ENCODE measurements at places on chromosomes 16 and 17.

DNA sequence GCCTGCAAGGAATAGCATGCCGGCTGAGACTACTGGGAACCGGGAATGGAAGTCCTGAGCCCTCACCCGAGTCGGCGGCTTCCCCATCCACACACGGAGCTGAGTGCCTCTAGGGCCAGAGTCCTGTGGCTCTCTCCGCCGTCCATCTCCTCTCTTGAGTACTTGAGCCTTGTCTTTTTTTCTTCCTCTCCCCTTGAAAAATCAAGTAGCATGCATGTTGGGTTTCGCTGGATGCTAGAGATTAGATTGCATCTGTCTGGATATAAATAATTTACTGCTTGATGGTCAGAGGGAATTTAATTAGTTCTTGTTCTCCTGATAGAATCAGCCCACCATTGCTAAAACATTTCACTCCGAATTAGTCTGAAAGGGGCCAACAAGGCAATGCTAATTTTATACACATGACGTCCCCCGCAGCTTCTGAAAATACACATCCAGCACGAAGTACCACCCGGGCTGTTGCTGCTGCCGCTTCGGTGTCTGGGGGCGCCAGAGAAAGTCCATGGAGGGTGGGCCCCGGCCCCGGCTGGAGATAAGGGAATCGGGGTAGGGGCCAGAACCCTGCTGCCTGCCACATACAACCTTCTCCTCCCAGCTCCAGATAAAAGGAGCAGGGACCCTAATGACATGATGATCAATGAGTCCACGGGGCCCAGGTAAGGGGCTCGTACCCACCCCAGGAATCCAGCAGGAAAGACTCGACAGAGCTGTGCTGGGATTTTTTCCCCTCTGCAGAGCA, 48.5 kb downstream of the RBFOX3 start:
- no peak for DNase-seq

DNA sequence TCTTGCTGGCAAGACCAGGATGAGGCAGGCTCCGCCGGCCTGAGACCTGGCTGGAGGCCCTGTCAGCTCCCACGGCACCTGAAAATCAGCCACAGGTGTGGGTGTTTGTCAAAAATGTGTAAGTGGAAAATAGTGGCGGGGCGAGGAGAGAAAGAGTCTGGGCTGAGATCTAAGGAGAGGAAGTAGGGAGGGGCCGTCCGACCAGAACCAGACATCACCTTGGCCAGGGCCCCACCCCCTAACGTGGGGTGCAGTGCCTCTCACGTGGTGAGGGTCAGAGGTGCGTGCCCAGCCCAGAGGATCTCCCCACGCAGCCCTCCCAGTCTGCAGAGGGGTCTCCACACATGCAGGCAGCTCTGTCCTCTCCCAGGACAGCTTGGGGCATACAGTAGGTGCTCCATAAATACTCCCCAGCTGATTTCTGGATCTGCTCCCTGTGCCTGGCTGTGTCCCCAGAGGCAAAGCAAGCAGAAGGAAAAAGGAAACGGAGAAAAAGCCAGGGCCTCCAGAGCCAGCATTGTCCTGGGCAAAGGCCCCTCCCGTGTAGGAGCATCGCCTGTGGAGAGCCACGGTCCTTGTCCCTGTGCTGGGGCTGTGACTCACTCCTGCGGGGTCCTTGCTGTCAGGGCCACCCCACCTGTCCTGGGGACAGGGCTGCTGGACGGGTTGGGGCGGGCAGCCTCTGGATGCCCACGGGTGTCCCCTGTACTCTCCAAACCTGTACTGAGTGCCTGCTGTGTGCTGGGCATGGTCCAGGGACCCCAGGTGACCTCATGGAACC, 16.7 kb downstream of the ZFPM1 start:
- no peak for DNase-seq

GRCh38 chr16:75550211-75550662, 5.8 kb downstream of the TMEM231 start:
- DNase-seq = no peak

DNA sequence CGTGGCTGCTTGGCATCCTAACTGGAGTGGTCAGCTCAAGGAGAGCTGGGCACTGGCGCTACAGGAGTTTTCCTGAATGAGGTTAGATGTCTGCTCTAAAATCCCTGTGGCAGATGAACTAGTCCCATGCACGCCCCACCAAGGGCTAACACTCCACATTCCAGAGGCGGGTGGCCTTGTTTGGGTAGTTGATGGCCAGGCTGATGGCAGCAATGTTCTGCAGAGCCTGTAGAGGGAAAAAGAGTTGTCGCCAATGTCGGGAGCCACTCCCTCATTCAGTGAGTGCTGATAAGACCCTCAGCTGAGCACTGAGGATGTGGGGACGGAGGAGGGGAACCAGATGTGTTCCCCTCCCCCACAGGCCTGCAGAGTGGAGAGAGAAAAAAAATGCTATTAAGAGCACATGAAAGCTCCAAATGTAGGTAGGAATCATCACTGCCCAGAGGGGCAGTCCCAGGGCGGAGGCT, 42.5 kb upstream of the ATP2A3 start:
- no peak for DNase-seq

DNA sequence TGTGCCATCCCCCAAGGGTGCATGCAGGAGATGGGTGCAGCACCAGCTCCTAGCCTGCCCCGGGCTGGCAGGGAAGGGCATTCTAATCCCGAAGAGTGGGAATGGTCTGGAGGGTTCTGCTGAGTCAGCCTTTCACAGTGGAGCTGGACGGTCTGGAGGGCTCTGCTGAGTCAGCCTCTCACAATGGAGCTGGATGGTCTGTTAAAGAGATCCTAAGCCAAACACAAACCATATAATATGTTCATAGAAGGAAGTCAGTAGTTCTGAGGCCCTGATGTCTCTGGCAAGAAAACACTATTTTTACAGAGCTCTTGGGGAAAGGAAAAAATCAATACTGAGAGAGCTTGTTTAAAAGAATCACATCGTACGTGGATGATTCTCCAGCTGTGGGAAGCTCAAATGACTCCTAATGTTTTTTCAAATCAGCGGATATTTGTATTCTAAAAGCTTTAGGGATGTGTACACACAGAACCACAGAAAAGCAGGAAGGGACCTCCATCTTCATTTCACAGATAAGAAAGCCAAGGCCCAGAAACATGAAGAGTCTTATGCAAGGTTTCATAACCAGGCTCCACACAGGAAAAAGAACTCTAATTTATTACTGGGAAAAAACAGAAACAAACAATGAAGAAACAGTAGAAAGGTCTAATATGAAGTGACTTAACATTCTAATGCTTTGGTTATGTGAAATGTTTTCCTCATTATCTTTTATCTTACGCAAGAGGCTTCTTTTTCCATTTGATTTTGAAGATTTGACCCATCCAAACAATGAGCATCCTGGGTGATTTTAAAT, 176.3 kb downstream of the VPS53 start:
- no peak for DNase-seq

GRCh38 chr16:77306075-77306474, 106.9 kb downstream of the SYCE1L start:
- no peak for DNase-seq

GRCh38 chr17:10744501-10745000, 14.7 kb upstream of the TMEM220 start:
- no peak for DNase-seq

DNA sequence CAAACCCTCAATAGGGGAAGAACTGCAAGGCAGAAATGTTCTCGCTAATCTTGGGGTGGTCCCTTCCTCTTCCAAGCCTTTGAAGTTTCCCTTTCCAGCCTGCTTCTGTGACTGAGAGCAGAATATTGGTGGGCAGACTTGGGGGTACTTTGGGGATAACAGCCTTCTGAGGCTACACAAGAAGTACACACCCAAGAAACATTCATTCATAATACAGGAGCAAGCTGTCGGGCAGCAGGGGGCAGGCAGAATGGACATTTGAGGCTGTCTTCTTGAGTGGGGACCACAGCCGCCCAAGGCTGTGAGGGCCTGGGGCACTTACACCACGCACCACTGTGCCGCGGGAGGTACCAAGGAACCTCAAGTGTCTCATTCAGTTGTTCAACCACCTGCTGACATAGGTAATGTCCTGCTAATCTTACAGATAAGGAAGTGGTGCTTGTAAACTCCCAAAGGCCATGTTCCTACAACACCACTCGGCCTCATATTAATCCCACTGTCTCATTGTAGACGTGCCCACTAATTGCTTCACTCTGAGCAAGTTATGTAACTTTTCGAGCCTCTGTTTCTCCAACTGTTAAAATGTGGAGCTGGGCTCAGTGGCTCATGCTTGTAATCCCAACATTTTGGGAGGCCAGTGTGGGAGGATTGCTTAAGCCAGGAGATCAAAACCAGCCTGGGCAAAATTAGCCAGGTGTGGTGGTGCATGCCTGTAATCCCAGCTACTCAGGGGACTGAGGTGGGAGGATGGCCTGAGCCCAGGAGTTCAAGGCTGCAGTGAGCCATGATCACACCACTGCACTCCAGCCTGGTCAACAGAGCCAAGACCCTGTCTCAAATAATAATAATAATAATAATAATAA, 2.5 kb upstream of the MRPS23 start:
- no peak for DNase-seq

DNA sequence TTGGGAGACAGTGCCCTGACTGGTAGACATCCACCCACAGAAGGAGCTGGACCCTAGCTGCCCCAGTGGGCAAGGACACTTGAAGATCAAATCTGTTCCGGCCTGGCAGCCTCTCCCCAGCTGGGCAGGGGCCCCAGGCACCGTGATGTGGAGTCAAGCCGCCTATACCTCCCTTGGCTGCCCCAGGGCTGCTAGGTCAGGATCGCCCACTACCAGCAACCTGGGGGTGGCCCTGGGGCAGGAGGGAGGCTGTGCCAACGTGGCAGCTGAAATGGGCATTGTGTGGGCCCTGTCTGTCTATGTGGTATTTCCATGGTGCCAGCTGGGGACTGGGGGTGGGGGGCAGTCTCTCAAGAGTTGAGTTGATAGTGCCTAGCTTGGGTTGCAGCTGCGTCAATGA, 941 bp downstream of the PDK2 start:
- DNase-seq = no peak

DNA sequence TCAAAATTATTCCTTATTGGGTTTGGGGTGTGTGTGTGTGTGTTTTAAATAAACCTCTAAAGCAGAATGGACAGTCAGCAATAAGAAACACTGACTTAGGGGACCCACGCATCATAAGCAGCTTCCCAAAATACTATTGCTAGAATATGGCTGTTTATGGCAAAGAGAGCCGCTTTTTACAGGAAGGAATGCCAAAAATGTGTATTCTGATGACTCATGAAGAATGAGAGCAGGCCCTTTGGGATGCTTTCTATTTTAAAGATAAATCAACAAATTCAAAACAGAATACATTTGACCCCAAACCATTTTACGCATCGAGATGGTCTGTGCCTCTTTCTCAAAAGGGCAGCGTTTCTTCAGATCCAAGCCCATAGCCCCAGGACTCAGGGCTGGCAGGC, 37.5 kb downstream of the ARHGAP17 start:
- DNase-seq = peak; percentile 66

GRCh38 chr16:81519301-81520150, 74.9 kb downstream of the CMIP start:
- DNase-seq = no peak

- DNase-seq = no peak
Measured at GRCh38 chr16:81715358-81716196, 63.5 kb upstream of the PLCG2 start.

GRCh38 chr17:31548709-31549108, 157.2 kb downstream of the RAB11FIP4 start:
- no peak for DNase-seq

- DNase-seq = no peak
Measured at GRCh38 chr17:7173687-7174602, 5.2 kb downstream of the ASGR1 start.

DNA sequence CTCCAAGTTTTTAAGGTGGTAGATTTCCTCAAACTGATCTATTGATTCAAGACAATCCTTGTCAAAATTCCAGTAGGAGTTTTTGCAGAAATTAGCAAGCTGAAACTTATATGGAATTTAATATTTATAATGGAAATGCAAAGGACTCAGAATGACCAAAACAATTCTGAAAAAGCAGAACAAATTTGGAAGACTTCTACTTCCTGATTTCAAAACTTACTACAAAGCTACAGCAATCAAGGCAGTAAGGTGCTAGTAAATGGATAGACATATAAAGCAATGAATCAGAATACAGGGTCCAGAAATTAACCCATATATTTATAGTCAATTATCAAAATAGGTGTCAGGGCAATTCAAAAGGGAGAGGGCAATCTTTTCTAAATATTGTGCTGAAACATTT, 11.8 kb upstream of the IL21R start:
- no peak for DNase-seq

GRCh38 chr16:75402821-75403475, 30.4 kb downstream of the CFDP1 start:
- peak; percentile 48 for DNase-seq

Data from HTR-8/SVneo (cell line).